Sigmoid colon (tissue), 7 donors: ENCODE measurements at places on chromosomes 7 and 10. TPM values are rescaled to one million over a fixed set of nuclear protein-coding genes. Genes with fewer than 3 reads are reported as not detected.

GRCh38 chr7:41760293-41760692, 57.4 kb upstream of the INHBA start:
- H3K4me1 ChIP-seq = no peaks in the 10 kb centered on the region
- no peaks in the 10 kb centered on the region for H3K27me3 ChIP-seq
- H3K27ac ChIP-seq = no peak overlapping the region
- no peak for DNase-seq
- H3K36me3 ChIP-seq = no peaks in the 10 kb centered on the region

DNA sequence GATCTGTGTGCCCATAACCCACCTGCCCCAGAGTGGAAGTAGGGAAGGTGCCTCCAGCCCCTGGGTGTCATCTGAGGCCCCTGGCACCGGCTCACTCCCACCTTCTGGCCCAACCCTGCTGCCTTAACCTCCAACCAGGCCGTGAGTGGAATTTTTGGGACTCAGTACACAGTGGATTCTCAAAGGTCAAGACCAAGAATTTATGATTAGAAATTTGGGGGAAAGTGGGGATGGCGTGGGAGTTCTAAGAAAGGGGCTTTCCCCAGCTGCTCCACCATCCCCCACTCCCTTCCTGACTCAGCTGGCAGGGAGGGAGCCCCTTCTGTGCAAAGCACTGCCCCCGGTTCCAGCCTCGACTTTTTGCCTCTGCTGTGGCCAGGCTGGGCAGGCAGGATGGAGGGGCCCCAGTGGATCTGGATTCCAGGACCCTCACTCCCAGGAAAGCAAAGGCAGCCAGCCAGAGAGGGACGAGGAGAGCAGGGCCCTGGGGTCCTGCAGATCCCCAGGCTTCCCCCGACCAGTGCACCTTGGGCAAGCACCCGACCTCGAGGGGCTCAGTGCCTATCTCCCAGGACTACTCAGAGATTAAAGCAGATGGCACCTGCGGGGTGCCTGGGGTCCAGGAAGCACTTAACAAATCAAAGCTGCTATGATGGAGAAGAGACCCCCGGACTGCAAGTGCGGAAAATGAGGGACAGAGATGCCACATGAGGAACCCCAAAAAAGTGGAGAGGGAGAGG, 12.8 kb downstream of the SPOCK2 start:
- no peaks in the 10 kb centered on the region for H3K36me3 ChIP-seq
- no peak overlapping the region for H3K27ac ChIP-seq
- no peak overlapping the region for H3K4me3 ChIP-seq
- peaks cover 4% of the 10 kb centered on the region for H3K27me3 ChIP-seq
- no peaks in the 10 kb centered on the region for H3K4me1 ChIP-seq

- H3K27ac ChIP-seq = peak overlapping the region; percentile 97
- H3K27me3 ChIP-seq = no peaks in the 10 kb centered on the region
- no peak for DNase-seq
- H3K4me1 ChIP-seq = peaks cover 46% of the 10 kb centered on the region
- H3K36me3 ChIP-seq = peaks cover 18% of the 10 kb centered on the region
- H3K4me3 ChIP-seq = peak overlapping the region; percentile 61
Measured at GRCh38 chr7:116502201-116503096, 2.9 kb downstream of the CAV2 start.

DNA sequence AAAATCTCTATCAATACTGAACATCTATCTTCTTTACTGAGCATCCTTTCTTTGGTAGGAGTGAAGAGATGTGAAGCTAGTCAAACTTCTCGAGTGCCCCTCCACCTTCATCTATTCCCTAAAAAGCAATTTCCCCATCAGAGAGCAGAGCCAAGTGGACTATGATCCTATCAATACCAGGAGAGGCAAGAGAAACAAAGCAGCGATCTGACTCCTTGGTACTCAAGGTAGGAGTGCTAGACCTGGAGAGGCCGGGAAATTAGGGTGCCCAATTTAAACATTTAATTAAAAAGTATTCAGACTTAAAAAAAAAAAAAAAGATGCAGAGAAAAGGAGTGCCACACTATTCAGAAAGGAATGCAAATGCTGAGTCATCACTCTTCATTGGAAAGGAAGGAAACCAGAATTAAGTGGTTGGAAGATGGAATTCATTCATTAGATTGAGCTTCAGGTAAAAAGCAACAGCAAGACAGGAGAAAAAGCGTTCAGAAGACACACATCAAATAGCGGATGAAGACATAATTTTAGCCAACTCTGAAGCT, 1.6 kb downstream of the TIAL1 start:
- DNase-seq = no peak
- no peaks in the 10 kb centered on the region for H3K36me3 ChIP-seq
- peak overlapping the region; percentile 99 for H3K27ac ChIP-seq
- H3K4me1 ChIP-seq = peaks cover 42% of the 10 kb centered on the region
- H3K27me3 ChIP-seq = no peaks in the 10 kb centered on the region
- H3K4me3 ChIP-seq = peak overlapping the region; percentile 78

GRCh38 chr7:135541029-135541428, 16.7 kb upstream of the NUP205 start:
- H3K4me3 ChIP-seq = no peak overlapping the region
- H3K27ac ChIP-seq = no peak overlapping the region
- H3K27me3 ChIP-seq = no peaks in the 10 kb centered on the region
- no peaks in the 10 kb centered on the region for H3K4me1 ChIP-seq
- DNase-seq = no peak
- no peaks in the 10 kb centered on the region for H3K36me3 ChIP-seq

DNA sequence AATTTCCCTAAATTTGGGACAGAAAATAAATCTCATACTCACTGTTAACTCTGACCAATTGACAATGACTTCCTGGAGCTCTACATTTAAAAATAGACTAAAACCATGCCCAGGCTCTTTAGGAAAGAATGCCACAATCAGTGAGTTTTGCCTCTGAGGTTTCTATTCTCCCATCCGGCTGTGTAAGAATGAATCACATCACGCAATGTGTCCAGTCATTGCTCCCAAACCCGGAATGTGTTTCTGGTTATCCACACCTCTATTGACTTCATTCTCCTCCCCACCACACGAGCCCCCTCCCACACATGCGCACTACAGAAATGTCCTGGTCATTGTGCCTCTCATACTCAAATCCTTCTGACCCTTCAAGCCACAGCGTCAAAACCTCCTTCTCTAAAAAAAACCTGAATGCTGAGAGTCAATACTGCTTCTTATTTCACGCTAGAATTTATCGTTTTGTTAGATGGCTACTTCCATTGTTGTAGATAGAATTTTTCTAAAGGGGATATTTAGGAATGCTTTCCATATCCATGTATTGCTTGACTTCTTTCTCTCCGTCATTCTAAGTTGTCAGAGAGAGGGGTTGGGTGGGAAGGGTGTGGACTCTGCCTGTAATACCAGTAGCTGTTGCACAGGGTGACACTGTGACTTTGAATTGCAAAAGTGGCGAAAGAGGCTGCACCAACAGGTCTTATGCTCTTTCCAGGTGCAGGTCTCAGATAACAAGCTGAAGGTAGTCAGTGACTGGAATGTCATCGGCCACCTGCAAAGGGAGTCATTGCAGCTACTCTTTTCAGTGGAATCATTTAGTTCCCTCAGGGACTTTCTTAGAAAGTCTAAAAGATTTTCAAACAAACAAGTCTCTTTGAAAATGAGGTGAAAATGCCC, 356.6 kb downstream of the PAXIP1 start:
- no peak overlapping the region for H3K4me3 ChIP-seq
- no peaks in the 10 kb centered on the region for H3K27me3 ChIP-seq
- H3K36me3 ChIP-seq = no peaks in the 10 kb centered on the region

Gene SLC25A28
- 46.6 TPM for total RNA-seq

Gene GPC2
- total RNA-seq = 0.71 TPM

Gene CACUL1
- total RNA-seq = 50.7 TPM

Gene NKX1-2
- not detected for total RNA-seq

Gene USP6NL
- 11.0 TPM for total RNA-seq
